Calu3 (cell line): ENCODE measurements at places on chromosomes 13 and 19. TPM values are rescaled to one million over a fixed set of nuclear protein-coding genes. Genes with fewer than 3 reads are reported as not detected.

VMAC gene
- 4.3 and 5.5 TPM in 2 replicates for total RNA-seq

F2RL3 gene
- not detected in 2 replicates for total RNA-seq

MYO1F gene
- 1.3 TPM in 1 of 2 replicates, not detected in the other for total RNA-seq

OR10H1 gene
- total RNA-seq = 4.4 and 4.9 TPM in 2 replicates

PRSS57 gene
- not detected in 2 replicates for total RNA-seq

IGFL3 gene
- not detected in 2 replicates for total RNA-seq

ZNF429 gene
- 3.7 and 5.6 TPM in 2 replicates for total RNA-seq
